ENCODE measurements at places on chromosomes 3 and 15. TPM values are rescaled to one million over a fixed set of nuclear protein-coding genes. Genes with fewer than 3 reads are reported as not detected.
A peak's percentile ranks its signal among the peaks of the same experiment; 100 is the strongest.

DNA sequence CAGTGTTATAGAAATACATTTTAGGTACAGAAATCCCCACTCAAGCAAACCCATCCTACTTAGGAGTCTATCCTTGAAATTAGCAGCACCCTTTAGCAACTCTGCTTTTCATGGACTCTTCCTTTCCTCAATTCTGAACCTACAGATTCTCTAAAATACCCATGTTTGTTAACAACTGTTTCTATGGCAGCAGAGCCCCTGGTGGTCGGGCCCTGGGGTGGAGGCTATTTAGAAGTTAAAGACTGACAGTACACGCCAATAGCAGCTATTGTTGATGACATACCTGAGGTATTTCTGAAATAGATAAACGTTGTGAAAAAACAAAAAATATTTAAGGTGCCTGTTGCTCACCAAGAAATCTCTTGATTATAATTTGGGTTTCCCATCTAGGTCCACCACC lies 23.4 kb upstream of the NRG4 start:
- DNase-seq: no peak

DNA sequence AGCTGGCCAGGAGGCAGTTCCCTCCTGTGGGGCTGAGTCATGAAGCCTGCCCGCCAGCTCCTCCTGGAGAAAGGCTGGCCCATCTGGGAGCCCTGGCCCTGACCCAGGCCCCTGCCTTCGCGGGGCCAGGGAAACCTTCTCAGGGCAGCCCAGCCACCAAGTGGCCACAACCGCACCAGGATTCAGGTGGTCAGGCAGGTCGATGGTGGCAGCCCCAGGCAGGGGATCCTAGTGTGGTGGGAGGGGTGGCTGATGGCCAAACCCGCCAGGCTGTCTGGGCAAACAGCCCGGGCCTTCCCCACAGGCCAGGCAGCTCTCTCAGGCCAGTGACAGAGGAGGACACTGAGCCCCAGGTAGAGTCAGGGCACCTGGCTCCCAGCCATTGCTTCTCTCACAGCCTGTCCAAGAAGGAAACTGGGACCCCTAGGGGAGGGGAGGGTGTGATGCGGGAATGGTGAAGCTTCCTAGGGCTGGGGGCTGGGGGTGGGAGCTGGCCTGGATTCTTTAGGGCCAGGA lies 1.2 kb downstream of the TWF2 start:
- peak; percentile 94 for DNase-seq

GRCh38 chr3:179192542-179192941 lies 44.4 kb downstream of the PIK3CA start:
- no peak for DNase-seq

Gene PLAAT1
- total RNA-seq: 0.45 TPM

GRCh38 chr15:69272891-69273290 lies 25.8 kb upstream of the PAQR5 start:
- no peak for DNase-seq

DNA sequence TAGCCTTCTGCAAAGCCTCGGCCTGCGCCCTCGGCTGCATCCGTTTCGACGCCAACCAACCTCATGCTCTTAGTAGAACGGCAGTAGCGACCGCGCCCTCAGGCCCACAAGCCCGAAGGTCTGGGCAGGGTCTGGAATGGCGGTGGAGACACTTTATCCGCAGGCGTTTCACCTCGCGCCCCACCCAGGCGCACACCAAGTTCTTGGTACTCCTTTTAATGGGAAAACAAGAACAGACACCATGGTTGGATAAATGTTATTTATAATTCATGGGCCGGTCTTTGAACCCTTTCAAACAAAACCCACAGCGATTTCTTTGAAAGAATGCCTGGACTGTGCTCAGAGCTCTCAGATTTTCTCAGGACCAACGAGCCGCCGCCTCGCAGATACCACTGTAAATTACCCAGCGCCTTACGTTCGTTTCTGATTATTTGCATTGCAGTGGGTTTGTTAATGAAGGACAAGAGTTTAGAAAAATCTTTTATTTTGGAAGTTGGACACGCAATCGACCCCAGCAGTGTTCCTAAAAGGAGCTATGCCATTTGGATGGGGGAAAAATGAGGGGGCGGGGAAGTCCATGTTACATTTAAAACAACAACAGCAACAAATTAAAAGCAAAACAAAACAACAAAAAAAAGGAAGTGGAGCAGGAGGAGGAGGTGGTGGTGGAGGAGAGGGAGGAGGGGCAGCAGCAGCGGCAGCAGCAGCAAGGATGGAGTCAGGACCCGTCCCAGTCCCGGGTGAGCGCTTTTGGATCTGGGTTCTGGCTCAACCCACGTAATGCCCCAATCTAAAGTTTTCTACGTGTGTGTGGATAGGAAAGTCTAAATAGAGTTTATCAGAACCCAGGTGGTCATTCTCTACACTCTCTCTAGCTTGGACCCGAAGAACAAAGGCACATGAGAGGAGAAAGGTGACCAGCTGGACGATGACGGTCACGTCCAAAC lies 993 bp upstream of the ISL2 start:
- DNase-seq: no peak

GRCh38 chr15:68051109-68051508 lies 3.0 kb upstream of the PIAS1 start:
- no peak for DNase-seq

DNA sequence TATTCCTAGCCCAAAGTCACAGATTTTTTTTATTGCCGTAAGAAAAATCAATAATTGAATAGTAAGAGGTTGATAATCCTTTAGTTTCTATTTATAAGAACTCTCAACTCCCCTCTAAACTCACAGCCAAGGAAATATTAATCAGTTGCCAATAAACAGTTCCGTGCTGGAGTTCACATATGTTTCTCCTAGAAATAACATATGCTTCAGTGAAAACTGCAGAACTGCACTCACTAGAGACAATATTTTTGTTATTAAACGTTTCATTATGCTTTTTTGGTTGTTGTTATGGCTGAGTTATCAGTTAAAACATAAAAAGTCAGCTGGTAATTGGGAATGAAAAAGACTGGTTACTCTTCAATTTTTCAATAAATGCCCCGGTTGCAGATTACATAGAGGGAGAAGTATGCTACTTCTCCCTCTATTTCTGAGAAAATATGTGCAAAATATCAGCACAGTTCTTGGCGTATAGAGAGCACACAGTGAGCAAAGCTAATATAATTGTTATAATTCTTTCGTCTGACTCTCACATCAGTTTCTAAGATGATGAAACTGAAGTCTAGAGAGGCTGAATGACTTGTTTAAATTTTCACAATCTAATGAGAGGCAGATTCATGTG lies 781.2 kb upstream of the GRM7 start:
- DNase-seq: no peak

GRCh38 chr3:147409143-147410115 lies at the start of gene ZIC1:
Gene ZIC1, plus strand, starts transcription at chr3:147409365. Its CDS starts 748 bp downstream, at chr3:147410113.
- DNase-seq: no peak

DNA sequence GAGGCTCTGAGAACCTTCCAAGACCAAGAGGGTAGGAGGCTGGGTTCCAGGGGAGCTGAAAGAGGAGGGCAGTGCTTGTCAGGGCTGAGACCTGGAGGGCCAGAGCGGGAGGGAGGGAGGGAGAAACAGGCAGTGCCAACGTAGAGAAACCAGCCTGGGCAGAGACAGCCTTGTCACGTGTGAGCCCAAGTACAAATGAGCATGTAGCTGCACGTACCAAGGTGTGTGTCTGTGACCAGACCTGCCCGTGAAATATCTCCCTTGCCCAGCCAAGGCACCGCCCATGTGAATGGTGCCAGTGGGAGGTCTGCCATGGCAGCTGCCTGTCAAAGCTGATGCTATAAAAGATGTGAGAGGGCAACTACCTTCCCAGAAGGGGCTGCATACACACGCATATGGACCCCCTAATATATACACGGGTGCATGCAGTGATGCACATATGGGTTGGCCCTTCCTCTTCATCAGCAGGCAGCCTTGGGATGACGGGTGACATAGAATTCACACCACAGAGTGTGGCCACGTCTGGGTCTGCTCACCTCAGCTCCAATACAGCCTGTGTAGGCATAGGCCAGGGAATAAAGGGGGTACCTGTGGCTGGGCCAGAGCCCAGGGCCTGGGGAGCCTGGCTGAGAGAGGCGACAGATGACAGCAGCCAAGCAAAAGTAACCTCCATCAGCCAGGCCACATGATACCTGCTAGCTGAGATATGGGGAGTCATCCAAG lies 7.8 kb upstream of the CTDSPL start:
- DNase-seq: no peak

Gene TRIM59
- 3.4 TPM for total RNA-seq

DNA sequence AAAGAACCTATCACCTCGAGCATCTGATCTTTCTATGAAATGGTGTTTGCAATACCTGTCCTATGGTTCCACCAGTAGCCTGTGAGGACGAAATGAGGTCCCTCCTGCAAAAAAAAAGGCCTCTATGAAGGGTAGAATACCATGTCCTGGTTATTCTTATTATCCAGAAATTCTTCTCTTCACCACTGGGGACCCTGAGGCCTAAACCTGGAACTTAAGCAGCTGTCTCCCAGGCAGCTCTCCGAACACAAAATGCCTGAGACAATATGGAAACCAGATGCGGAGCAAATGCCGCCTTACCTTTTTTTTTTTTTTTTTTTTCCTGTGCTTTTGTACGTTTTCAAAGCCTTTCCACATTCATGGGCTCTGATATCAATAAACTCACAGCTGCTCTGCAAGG lies 62.1 kb upstream of the WNT5A start:
- no peak for DNase-seq

- DNase-seq: no peak
These were observed 153.8 kb downstream of the PGPEP1L start for GRCh38 chr15:98853617-98854420.

Gene DNASE1L3
- 4.3 TPM for total RNA-seq

Gene TNIK
- 14.6 TPM for total RNA-seq

DNA sequence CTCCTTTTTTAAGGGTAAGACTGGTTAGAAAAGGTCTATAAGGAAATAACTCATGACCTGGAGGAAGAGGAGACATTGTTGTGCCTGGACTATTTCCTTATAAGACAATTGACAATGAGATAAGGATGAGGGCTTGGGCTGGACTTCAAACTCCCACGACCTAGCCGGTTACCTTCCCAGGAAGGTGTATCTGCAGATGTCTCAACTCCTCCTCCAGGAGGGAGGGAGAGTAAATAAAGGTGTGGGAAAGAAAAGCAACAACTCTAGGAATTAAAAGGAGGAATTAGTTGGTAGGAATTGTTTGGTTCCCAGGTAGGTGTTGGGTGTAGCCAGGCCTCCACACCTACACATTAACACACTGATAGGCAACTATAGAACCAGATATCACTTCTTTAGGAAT lies 97.8 kb upstream of the TBL1XR1 start:
- DNase-seq: no peak

DNA sequence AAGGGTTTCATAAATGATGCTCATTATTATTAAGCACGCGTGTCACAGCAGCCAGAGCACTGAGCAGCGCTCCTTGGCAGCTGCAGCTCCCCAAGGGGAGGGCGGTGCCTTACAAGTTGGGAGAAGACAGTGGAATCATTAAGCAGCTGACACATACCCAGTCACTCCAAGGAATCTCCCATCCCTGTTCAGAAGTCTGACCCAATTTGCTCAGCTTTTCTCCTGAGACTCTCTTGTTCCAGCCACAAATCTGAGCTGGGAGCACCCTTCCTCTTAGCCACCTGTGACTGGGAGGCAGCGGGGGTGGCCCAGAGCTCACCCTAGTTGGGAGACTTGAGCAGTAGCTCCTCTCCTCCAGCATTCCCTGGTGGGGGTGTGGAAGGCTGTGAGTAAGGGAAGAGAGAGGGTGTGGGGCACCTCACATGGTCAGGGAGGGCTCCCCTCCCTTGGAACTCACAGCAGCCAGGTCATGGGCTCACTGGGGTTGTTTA lies 64.3 kb downstream of the DUT start:
- DNase-seq: peak; percentile 79

GRCh38 chr3:132071043-132071442 lies 36.2 kb upstream of the CPNE4 start:
- DNase-seq: no peak

Gene ATP13A5
- total RNA-seq: not detected

DNA sequence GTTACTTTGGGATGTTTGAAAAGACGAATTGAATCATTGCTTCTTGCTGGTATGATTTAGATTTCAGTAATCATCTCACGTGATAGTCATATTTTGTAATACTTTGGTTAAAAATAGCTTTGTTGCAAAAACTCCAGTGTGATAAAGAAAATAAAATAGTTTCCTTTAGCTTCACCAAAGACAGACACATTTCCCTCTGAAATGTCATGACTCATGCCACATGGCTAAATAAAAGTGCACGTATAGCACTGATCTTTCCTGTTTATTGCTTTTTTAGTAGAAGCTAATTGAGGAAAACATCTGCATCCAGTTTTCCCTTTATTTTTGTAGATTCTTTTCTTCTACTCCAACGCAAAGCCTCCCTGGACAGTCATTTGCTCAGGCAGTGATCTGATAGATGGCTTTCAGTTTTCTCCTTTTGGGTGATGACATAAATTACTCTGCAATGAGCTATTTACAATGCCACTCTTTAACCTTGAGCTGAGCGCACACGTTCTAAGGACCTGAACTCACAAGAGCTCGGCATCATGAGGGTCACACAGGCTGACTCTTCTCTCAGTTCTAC lies 84.9 kb downstream of the ARNT2 start:
- DNase-seq: no peak

Gene FMN1
- total RNA-seq: 18.4 TPM

DNA sequence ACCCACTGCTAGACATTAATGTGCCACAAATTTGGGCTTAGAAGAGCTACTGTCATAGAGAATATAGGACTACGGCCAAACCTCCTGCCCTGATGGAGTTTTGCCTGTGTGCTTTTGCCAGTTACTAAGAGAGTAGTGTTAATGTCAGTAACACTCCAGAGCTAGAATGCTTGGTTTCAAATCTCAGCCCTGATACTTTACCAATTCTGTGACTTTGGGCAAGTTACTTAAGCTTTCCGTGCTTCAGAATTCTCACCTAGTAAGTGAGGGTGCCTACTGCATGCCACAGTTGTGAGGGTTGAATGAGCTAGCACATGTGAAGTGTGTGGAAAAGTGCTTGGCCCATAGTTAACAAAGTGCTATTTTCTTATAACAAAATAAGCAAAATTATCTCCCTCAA lies 10.9 kb upstream of the ITGA11 start:
- DNase-seq: no peak

DNA sequence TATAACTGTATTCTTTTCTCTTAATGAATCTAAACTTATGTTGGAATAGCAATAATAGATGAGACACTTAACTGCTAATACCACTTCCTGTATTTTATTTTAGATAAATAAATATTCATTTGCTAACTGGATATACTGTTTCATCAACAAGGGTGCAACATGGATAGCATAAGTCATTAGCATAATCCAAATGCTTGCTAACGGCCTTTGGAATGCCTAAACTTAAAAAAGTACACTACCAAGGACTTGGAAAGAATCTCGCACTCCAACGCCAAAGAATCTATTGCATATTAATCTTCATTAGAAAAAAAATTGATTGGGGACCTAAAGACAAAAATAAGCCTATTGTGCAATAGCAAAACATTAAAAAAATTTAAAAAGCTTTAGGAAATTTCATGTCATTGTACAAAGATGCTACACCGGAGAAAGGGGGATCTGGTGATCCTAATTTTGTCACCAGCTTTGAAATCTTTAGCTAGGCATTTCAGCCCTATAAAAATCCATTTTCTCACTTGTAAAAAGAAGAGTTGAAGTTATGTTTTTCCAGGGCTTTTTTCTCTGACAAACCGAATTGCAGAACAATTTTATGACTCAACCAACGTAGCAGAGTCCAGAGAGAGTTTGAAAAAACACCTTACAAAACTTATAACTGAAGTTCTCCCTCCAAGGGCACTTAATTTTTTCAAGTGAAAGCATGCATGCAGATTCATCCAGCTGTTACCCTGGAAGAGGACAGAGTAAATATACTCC lies 4.1 kb downstream of the VGLL3 start:
- no peak for DNase-seq
